ENCODE measurements at places on chromosomes 2 and 18.

GRCh38 chr2:10297191-10297830 lies 5.4 kb upstream of the HPCAL1 start:
- no peak for DNase-seq

DNA sequence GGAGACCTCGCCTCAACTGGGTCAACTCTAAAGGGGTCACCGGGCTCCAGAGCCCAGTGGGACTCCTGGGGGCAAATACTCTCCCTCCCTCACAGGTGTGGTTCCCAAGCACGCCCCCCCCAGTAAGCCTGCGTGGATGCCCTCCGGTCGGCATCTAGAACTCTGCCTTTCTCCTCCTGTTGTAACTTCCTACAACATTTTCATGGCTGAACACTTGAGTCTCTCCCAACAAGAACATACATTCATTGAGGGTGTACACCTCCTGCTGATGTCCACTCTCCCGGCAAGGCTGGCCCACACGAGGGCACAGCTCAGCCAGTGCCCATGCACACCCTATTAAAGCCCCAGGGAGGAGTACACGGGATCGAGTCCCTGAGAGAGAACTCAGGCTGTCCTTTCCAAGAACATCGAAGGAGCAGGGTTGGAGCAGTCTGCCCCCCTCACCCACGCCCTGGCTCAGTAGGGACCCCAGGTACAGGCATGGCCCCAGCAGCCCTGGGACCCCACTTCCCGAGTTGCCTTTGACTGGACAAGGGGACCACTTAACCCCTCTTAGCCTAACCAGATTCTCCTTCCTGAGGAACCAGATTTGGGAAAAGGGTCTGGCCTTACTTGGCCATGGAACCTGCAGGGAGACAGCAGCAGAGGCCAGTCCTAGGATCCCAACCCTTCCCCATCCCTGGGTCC lies 37.4 kb downstream of the FAM178B start:
- DNase-seq = no peak

GRCh38 chr2:8298783-8299182 lies 383.1 kb upstream of the ID2 start:
- DNase-seq = no peak

DNA sequence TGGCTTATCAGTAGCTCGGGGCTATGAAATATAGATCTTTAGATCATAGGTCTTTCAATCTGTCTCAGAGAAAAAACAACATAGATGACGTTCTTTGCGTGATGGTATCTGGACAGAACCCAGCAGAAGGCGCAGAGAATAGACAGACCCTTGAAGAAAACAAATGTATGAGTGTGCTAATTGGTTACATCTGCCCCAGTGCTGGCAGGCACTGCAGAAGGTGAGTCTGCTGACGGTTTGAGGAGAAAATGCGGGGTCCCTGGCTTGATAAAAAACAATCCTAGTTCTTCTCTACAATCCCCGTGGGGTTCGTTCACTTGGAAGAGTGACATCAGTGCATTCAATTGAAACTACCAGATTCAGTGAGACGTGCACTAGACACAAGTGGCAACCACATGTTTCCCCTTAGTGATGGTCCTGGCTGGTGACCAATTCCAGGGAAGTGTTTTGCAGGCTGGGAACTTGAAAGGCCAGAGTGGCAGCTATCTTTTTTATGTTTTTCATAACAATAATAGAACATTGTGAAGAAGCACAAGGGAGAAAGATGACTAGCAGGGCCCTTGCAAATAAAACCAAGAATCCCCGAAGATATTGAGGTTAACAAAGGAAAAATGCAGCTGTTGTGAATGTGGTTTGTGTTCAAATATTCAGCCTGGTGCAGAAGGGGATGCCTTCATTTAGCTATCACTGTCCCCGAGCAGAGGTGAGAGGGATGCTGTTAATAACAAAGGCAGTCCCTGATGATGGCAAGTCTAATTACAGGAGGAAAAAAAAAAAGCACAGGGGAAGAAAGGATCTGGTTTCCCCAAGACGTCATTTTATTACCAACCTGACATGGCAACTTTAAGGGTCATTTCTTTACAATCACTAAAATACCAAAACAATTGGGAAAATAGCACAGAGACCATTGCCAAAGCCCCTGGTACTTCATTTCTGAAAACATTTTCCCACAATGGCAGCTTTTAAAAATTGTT lies 337.6 kb upstream of the FIGN start:
- DNase-seq = no peak

DNA sequence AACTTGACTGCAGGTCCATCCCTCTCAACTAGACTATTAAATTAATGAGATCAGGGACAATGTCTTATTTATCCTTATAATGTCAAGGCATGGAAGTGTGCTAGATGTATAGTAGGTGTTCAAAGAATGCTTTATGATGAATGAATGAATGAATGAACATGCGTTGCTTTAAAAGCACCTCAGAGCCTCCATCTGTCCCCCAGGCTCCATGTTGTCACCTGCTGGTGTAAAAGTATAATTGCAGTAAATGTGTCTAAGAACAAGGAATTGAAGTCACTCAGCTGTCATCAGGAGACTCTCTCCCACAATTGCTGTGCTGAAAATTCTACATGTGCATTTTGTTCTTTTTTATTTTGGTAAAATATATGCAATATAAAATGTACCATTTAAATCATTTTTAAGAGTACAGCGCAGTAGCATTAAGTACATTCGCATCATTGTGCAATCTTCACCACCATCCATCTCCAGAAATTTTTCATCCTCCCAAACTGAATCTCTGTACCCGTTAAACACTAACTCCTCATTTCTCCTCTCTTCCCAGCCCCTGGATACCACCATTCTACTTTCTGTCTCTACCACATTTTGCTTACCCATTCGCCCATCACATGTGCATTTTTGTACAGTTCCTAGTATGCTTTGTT lies 52.6 kb downstream of the GNAL start:
- no peak for DNase-seq

- DNase-seq = no peak
These were observed 138.1 kb downstream of the LRRC30 start for GRCh38 chr18:7369006-7369405.

DNA sequence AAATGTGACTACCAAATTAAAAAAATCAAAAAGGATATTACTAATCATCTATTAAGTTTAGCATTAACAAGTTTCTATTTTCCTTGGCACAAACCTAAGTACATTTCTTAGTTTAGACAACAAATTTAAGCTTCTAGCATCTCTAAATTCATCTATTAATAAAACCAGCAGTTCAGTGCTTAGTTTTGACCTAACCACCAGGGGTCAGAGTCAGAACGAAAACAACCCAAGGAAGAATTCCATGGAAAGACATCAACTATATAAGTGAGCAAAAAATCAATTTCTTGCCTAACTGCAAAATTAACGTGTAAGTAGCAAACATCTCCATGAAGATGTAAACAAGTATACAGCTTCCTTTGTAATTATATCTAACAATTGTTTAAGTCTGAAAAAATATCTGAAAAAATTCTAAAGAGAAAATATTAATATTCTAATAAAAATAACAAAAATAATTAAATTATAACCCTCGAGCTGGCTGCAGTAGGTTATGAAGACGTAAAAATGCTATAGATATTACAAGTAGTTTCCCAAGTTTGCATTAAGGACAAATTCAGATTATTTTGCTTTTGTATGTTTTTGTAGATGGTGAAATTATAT lies 83.7 kb downstream of the CERKL start:
- no peak for DNase-seq

DNA sequence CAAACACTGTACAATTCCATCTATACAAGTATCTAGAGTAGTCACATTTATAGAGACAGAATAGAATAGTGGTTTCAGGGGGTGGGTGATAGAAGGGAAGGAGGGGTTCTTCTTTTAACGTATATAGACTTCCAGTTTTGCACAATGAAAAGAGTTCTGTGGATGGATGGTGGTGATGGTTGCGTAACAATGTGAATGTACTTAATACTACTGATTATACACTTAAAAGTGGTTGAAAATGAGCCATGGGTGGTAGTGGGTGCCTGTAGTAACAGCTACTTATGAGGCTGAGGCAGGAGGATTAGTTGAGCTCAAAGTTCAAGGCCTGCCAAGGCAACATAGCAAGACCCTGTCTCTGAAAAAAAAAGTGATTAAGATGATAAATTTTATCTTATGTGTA lies 85.8 kb downstream of the SETBP1 start:
- no peak for DNase-seq

GRCh38 chr2:48248251-48248933 lies 281.6 kb upstream of the STON1 start:
- DNase-seq = no peak

DNA sequence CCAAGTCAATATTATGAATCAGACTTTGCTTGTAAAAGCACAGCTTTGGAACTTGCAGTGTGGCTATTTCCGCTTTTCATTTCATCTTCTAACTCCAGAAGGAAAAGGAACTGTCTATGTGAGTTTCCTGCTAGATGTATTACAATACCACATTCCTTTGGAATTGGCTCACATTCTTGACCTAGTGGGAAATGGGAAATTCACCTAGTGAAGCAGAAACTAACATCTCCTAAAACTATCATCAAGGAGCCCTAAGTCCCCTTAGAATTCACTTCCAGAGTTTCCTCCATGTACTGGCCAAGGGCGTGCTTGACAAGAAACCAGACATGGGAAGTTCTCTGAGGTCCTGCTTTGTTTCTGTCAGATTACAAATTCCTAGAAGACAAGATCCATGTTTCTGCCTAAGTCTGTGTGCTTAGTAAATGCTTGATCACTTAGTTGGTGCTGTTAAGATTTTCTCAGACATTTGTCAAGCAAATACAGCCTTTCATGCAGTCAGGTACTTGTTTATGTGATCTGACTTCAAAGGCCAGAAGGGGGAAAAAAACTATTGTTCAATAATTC lies 275.7 kb upstream of the FN1 start:
- no peak for DNase-seq
